ENCODE measurements at places on chromosomes 5 and 9.

- no peak for DNase-seq
Measured at GRCh38 chr9:112839331-112839730, 51.3 kb downstream of the SLC46A2 start.

- DNase-seq = no peak
Measured at GRCh38 chr5:174610968-174611367, 113.4 kb upstream of the MSX2 start.

DNA sequence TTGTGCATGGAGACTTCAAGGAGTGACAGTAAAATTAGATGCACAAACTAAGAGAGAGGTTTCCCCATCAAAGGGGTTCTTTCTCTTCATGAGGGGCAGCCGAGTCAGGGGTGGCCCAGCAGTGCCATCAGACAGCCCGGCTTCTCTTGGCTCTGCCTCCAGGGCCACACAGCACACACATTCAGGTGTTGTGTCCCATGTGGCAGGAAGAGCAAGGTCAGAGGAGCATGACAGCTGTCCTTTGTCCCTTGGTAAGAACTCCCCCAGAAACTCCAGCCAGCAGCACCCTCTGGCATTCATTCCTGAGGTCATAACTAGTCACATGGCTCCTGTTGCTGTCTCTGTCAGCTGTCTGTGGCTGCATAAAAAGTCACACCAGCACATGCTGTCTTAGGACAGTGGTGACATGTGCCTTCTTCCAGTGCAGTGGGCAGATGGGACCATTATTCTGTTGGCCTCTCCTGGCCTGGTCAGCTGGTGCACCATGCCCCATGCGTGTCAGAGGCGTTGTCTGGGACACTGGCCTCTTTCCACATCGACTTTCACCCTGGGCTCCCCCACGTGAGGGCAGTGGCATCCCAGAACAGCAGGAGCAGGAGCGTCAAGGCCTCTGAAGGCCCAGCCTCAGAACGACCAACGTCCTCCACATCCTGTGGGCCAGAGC lies 78.4 kb upstream of the OTULINL start:
- no peak for DNase-seq

DNA sequence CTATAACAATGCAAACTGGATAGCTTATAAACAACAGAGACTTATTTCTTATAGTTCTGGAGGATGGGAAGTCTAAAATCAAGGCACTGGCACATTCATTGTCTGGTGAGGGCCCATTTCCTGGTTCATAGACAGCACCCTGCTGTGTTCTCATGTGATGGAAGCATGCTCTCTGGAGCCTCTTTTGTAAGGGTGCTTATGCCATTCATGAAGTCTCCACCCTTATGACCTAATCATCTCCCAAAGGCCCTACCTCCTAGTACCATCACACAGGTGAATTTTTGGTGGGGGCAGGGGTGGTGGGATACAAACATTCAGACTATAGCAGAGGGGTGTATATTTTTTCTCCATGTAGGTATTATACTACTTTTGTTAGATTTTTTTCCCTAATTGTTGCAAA lies 92.4 kb downstream of the UNC13B start:
- no peak for DNase-seq

GRCh38 chr5:150625831-150626746 lies 14.4 kb upstream of the SYNPO start:
- DNase-seq = no peak

DNA sequence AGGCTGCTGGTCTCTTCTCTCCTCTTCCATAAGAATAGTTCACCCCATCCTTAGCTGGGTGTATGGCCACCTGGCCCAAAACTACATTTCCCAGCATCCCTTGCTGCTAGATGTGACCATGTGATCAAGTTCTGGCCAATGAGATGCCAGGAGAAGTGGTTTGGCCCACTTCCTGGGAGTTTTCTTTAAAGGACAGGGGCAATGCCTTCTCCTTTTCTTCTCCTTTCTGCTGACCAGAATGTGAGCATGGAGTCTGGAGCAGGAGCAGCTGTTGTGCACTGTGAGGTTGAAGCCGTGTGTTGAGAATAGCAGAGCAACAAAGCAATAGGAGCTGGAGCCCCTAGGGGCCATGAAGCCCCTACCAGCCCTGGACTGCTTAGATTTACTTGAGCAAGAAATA lies 36.8 kb downstream of the C9orf50 start:
- DNase-seq = no peak
